ENCODE measurements at places on chromosomes 13 and 19.

DNA sequence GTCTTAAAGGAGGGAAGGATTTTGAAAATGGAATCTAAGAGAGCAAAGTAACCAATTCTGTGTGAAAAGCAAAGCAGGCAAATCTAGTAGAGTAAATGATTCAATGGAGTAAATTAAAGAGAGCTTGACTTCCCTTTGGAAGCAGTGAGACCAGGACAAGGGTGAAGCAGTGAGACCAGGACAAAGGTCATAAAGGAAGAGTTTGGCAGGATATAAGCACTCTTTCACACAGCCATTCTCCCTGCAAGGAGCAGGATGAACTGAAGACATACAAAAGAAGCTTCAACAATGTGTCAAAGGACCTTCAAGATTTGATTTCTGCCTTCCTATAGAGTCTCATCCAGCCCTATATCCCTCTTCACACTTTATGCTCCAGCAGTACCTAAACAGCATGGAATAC, 123.8 kb downstream of the ENOX1 start:
- DNase-seq = no peak

DNA sequence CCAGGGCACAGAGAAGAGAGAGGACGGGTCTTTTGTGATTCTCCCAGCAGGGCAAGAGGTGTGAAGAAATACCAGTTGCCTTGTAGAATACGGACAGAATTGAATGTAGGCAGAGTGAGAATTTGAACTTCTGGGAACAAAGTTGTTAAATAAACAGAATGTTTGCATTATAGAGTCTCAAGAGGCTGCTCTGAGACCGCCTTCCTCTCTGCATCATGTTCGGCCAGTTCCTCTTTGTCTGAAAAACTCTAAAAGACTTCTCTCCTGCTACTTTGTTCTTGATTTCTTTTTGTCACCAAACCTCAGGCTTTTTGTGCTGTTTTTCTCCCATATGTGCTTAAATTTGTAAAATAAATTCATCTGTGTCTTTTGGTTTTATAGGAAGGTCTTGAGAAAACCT, 256.4 kb downstream of the DLEU7 start:
- DNase-seq = no peak

DNA sequence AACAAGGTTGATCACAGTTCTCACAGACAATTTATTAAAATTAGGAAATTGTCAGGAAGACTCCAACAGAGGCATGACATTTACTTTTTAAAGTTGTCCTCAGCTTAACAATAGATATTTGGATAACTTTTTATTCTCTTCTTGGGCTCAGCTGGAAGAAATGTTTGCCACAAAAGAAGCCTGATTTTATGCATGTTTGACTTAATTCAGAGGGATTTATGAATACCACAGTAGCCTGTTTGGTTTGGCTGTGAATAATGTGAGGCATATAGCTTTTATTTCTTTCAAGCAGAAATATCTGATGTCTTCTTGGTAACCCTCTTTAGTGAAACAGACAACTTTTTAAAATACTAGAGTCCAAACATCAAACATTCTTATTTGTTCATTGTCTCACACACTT, 1464.5 kb upstream of the SLC10A2 start:
- no peak for DNase-seq

- DNase-seq = no peak
These were observed 209.5 kb downstream of the KLF5 start for GRCh38 chr13:73268306-73268705.

- DNase-seq = no peak
These were observed 105.4 kb downstream of the WDFY2 start for GRCh38 chr13:51689663-51689996.

GRCh38 chr13:29903996-29904395, 53.6 kb upstream of the UBL3 start:
- DNase-seq = no peak

GRCh38 chr13:42653679-42654078, 79.7 kb downstream of the TNFSF11 start:
- DNase-seq = no peak

DNA sequence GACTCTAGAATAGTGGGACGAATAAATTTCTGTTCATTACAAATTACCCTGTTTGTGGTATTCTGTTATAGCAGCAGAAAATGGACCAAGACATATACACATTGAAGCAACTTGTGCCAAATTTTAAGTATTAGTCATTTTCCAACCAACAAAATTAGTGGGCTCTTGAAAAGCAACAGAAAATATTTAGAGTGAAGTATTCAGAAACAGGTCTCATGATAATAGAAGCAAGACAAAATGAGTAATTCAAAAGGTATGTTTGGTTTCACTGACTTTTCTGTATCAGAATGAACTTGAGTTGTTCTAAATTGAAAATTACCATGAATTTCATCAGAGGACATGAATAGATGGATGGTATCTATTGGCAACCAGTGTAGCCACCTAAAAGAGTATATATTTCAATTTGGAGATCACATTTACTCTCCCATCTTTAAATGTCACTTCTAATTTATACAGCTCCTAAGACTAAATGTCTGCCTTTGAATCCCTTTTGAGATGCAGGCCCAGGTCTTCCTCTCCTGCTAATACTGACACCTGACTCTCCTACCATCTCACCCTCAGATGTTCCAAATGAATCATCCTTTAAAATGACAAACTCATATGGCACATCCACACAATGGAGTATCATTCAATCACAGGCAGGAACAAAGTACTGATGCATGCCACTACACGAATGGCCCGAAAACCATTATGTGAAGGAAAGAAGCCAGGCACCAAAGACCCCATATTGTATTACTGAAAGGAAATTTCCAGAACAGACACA, 40.7 kb upstream of the DOCK9 start:
- DNase-seq = no peak

DNA sequence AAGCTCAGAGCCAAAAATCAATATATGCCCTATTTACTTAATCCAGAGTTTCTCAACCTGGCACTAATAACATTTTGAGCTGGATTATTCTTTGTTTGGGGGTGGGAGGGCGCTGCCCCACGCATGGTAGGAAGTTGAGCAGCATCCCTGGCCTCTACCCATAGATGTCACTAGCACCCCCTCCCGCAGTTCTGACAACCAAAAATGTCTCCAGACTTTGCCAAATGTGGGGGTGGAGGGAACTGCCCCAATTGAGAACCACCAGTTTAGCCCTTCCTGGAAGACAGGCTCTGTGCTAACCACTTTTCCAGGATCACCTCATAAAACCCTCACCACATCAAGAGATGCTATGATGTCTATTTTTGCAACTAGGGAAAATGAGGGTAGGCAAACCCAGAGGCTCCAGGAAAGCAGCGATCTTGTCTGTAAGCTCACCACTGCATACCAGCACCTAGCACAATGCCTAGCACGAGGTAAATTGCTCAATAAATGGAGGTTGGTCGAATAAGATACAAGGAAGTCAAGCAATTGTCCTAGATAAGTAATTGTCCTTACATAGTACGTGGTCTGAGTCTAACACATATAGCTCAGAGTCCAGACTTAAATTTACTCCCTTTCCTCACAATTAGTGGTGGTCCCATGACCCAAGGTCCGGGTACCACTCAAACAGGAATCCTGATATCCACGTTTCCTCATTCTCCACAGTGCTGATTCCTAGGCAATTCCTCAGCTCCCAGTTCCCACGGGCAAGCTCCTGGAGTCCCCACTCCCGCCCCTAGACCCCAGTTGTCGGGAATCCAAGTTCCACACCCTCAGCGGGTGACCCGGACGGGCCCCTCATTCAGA, 892 bp downstream of the TRIR start:
- no peak for DNase-seq

DNA sequence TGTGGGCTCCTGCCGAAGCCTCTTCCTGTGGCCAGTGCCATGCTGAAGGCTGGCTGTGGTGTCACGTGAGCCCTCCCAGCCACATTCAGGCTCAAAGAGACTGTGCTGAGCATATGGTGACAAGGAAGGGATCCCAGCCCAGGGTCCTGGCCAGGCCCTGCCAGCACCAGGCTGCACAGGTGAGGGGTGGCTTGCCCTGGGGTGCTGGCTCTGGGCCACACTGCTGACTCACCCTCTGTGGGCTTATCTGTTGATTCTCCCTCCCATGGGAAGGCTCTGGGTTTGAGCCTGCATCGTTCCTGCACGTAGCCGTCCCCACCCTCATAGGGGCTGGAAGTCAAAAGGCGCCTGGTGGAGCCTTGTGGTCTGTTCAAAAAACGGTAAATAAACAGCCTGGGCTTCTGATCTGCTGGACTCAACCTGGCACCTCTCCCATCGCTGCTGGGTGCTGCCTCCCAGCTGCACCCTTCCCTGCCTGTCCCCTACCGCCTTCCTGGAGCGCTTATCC, 31.1 kb downstream of the DNM2 start:
- DNase-seq = no peak

- no peak for DNase-seq
These were observed 15.2 kb downstream of the ZSCAN5C start for GRCh38 chr19:56217039-56217949.

GRCh38 chr13:23512762-23513395, 57.3 kb upstream of the TNFRSF19 start:
- DNase-seq = no peak

- DNase-seq = no peak
These were observed 3.4 kb upstream of the PIK3R2 start for GRCh38 chr19:18149596-18149975.

DNA sequence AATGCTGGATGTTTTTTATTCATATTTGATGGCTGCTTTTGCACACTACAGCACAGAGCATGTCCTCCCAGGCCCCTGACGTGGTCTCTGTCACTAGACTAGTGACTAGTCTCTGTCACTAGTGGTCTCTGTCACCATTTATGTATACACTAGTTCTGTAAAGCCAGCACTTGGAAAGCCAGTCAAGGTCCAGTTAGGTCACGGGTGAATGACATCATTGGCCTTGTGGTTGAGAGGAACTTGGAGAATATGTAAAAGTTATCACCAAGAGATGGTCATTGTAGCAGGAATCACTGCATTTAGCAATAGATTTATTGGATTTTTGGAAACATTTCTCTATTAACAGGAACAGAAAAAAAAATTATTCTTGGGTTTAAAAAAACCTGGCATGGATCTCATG, 72.9 kb downstream of the SHISA2 start:
- no peak for DNase-seq

DNA sequence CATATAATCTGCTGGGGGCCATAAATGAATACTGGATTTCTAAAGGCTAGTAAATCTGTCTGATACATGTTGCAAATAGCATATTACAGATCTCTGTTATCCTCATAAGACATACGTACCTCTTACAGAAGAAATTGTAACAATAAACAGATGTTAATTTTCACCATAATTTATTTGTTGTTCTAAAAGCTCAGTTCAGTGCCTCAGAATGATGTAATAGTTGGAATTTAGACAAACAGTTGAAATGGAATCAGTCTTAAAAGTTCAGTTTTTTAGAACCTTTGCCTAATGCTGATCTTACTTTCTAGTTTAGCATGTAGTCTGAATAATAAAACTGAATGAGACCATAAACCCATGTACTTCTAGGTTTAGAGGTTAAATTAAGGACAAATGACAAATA, 43.1 kb downstream of the B3GLCT start:
- DNase-seq = no peak

DNA sequence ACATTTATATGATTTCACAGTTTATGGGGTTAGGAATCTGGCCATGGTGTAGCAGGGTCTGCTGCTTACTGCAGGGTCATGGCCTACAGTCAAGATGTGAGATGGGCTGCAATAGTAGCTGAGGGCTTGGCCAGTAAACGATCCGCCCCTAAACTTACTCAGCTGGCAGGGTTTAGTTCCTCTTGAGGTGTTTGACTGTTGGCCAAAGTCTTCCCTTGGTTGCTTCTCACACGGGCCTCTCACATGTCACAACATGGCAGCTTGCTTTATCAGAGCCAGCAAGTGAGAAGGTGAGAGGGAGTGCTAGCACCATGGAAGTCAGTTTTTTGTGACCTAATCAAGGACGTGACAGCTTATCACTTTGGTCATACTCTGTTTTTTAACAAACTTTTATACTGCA, 77.1 kb downstream of the DNAJC3 start:
- DNase-seq = no peak

DNA sequence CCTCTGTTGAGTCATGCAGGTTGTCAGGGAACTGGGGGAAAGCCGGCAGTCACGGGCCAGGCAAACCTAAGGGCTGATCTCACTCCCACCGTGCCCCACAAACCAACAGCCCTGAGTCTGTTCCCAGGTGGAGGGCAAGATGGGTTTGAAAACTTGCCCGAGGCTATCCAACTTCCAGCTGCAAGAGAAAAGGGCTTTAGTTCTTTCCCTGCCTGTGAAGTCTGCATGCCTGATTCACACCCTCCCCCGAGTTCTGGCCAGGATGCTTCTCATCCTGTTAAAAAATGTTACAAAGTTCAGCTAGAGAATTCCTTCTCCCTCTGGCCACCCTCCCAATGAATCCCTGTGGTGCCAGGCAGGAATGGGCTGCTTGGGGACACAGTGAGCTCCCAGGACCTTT, 33.1 kb downstream of the MYO16 start:
- DNase-seq = no peak

GRCh38 chr19:48258350-48258749, 2.6 kb upstream of the CARD8 start:
- no peak for DNase-seq
